ENCODE measurements at places on chromosomes 2 and 18. TPM values are rescaled to one million over a fixed set of nuclear protein-coding genes. Genes with fewer than 3 reads are reported as not detected.
A peak's percentile ranks its signal among the peaks of the same experiment; 100 is the strongest.

- peak; percentile 64 for DNase-seq
Measured at GRCh38 chr2:46335391-46336282, 38.4 kb downstream of the EPAS1 start.

DNA sequence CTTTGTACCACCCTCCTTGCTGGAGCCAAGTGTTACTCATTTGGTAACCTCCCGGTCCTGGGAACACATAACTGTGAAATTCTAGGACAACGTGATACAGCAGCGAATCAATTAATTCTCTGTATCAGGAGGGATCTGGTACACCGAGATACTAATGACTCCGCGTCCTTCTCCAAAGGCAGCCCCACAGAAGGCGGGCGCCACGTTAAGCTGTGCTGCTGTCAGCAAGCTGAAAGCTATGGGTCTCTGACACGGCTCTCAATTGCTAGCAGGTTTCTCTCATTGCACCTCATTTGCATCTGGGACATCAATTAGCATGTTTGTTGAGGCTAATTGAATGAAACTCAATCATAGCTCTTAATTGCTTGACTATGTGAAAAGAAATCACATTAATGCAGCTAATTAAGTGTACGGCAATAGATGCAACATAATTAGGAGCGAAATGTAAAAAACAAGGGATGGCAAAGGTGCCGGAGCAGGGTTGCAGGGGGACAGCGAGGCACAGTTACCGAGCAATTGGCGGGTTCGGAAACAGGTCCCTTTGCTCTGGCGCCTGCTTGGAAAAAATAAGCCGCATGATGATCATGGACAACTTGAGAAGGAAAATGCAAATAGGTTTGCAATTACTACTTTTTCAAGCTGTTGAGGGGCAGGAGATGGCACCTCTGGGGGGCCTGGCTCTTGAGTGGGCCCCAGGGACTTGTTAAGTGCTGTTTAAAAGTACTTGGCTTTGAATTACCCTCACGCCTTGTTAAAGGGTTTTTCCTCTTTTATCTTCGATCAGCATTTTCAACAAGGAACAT is 264.2 kb downstream of the GBX2 start:
- no peak for DNase-seq

- DNase-seq: no peak
Measured at GRCh38 chr18:56645415-56646016, 5.6 kb upstream of the WDR7 start.

GRCh38 chr2:30888852-30889409 is 81.7 kb upstream of the CAPN13 start:
- DNase-seq: no peak

GRCh38 chr2:20189299-20189931 is 35.5 kb downstream of the SDC1 start:
- DNase-seq: no peak

DNA sequence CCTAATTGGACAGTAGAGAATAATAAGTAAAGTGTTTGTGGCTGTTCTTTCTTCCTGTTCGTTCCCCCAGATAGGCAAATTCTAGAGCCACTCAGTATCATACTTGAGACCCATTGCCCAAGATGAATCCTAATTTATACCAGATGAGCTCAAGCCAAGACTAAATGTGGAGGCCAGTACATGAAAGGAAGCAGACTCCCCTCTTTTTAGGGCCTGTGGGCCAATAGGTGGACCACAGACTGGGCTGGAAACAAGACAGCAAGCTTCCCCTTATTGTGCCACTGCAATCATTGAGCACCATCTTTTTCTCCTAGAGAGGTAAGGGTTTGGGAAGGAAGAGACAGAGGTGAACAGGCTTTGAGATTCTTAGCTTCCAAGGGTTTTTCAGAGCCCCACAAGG is 141.9 kb downstream of the MGAT5 start:
- no peak for DNase-seq

GRCh38 chr18:46916551-46917107 is 678 bp downstream of the PIAS2 start:
- no peak for DNase-seq

DNA sequence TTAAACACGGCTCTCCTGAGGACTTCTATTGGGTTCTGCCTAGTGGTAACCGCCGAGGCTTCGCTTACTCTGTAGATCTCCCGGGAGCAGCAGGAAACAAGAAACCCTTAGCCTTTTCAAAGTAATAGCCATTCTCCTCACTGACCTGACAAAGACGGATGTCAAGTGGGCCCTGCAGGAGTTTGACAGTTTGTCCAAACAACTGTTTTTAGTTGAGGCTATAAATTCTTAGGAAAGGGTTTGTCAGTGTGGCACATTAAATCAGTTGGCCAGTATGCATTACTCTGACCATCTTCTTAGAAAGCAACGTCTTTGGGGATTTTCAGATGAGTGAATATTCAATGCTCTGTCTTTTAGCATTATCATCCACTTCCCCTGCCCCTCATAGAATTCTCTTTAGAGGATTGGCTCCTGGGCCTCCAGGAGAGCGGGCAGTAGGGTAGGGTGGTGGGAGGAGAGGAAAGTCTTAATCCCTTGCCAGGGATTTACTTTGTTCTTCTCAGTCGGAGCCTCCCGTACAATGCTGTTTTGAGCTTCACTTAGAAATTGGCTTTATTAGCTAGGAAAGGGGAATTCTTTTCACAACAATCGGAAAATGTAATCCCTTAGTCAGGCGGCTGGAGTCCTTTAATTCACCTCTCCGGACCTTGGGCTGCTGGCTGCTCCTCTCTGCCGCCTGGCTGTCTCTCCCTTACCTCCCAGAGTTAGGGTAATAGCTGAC is 13.3 kb upstream of the C18orf32 start:
- DNase-seq: no peak

DNA sequence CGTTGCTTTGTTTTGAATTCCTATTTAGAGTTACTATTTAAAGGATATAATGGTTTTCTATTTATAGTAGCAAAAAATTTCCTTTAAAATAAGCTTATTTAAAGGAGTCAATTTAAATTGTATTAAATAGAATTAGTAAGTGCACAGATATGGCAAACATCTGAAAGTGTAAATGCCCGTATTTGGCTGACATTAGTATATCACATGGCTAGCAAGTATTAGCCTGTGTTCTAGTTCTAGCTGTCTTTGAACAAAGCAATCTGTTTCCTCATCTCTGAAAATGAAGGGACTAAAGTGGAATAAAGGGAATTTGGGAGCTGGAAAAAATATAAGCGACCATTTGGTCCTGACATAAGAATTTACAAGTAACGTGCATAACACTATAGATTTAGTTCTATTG is 32.2 kb downstream of the PELI1 start:
- DNase-seq: no peak

- DNase-seq: no peak
Measured at GRCh38 chr2:174635776-174636404, 38.3 kb upstream of the WIPF1 start.

- DNase-seq: no peak
Measured at GRCh38 chr18:78573773-78574172, 405.8 kb upstream of the SALL3 start.

- no peak for DNase-seq
Measured at GRCh38 chr2:8447610-8448221, 234.1 kb upstream of the ID2 start.

DNA sequence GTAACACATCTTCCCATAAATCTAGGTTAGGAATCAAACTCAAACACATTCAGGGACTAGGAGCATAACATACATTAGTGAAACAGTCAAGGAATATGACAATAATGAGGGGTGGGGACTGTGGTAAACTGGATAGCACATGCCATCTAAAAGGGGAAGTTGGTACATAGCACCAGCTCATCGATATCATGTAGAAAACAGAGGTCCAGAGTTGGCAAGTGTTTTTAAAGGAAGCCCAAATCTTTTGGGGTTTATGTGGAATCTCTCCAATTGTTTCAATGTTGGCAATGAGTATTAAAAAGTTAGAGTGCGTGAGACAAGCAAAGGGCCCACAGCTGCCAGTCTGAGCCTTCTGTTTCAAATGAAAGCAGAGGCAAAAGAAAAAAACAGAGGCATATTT is 24.4 kb downstream of the KLF7 start:
- DNase-seq: no peak

GRCh38 chr2:26521054-26521912 is 43.4 kb upstream of the OTOF start:
- no peak for DNase-seq

- DNase-seq: no peak
Measured at GRCh38 chr2:28648147-28648546, 103.5 kb upstream of the PPP1CB start.

GRCh38 chr2:108363024-108363907 is 14.5 kb upstream of the SULT1C4 start:
- DNase-seq: no peak

- peak; percentile 10 for DNase-seq
Measured at GRCh38 chr2:127622561-127623387, 23.2 kb upstream of the GPR17 start.

GRCh38 chr18:57771626-57772025 is 31.5 kb downstream of the ATP8B1 start:
- no peak for DNase-seq

DNA sequence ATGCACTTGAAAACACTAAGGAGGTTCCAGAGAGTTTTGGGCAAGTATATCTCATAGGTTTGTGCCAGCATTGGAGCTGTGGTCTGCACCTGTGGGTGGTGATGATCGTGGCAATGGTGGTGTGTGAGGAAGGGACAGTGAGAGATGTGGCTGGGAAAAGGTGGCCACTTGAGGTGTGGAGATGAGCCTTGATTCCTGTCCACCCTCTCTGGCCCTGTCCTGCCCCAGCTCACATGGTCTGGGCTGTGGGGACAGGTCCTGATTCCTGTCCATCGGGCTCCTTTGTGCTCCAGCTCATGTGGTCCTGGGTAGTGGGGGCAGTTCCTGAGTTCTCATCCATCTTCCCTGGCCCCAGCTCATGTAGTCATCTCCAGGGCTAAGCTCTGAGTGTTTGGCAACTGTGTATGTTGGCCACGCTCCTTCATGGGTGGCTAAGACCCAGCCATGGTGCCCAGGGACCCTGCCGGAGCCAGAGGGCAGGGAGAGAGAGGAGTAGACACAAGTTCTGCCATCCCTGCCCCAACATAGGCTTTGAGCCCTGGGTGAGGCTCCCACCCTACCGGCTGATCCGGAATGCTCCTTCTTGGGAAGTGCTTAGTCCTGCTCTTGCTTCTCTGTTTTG is 294.4 kb upstream of the HDAC4 start:
- no peak for DNase-seq

DNA sequence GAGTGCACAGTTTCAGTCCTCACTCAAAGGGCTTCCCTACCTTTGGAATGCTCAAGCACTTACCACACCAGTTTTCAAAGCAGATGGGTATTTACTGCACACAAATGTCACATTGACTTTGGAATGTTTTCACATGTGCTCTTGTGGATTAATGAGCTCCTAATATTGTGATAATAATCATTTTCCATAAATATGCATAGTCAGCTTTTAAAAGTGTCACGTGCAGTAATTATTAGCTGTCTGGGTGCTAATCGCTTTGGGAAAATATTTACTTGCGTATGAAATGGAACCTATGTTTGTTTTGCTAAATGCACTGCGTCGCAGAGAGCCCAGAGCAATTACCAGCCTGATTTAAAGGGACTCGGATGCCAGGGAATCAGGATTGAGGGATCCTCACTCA is 229.3 kb downstream of the SMAD2 start:
- DNase-seq: no peak

- DNase-seq: no peak
Measured at GRCh38 chr2:71799013-71799575, 345.7 kb downstream of the DYSF start.

- DNase-seq: no peak
Measured at GRCh38 chr2:138780446-138780880, 273 bp upstream of the NXPH2 start.

DNA sequence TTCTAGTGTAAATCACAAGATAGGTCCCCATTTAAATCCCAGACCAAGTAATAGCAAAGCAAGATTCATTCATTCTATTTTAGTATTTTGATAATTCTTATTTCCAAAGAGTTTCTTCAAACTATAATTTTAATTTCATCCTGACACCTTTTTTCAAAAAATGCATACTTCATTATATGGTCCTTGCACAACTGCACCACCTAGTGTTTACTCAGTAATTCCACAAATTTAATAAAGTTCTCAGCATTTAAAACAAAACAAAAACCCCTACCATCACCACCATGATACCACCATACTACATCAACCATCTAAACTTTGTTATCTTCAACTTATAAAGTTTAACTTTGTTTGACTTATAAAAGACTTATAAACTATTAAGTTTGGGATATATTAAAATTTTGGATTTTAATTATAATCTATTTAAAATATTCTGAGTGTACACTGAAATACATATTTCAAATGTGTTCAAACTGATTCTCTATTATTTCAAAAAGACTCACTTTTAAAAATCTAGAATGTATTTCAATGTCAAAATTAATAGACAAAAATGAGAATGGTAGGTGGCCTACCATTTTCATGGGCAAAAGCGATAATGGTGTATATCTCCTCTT is 44.2 kb downstream of the WDPCP start:
- no peak for DNase-seq

DNA sequence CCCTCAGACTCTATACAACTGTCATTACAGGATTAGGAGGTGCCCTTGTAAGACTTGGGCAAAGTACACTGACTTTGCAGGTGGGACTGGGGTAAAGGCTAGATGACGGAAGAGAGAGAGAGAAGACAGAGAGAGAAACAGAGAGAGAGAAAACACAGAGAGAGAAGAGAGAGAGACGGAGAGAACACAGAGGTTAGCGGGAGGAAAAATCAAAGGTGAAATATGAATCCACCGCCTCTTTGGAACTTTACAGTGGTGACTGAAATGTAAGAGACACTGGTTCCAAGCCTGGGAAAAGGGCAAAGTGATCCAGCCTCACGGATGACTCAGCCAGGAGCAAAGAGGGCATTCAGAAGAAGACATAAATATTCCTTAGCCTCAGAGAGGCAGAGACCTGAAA is 25.1 kb upstream of the CAB39 start:
- no peak for DNase-seq

DNA sequence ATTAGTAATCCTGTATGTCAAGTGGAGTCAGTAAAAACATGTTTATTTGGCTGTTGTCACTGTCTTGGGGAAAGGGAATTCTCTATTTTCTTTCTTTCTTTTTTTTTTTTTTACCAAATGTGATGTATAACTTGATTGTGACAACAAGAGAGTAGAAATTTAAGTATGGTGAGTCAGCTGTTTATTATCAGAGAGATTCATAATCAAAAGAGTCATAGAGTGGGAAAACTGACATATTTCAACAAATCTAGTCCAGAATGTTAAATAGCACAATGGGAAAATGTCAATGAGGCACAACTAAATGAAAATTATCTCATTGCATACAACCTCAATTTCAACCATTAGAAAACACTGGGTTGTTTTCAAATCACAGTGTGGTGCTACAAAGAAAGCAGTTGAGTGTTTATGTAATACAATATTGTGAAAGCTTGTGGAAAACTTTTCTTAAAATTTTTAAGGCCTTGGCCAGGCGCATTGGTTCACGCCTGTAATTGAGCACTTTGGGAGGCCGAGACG is 111.9 kb upstream of the DTNA start:
- no peak for DNase-seq

GRCh38 chr18:79631761-79632446 is 47.7 kb upstream of the CTDP1 start:
- no peak for DNase-seq

GRCh38 chr2:47251404-47251675 is 96.2 kb upstream of the STPG4 start:
- DNase-seq: no peak

- no peak for DNase-seq
Measured at GRCh38 chr18:21481739-21482138, 118.8 kb downstream of the ESCO1 start.

Gene DSG1
- not detected for polyA plus RNA-seq

Gene GALNT13
- 0.70 TPM for polyA plus RNA-seq

Gene FBXO41
- polyA plus RNA-seq: 2.4 TPM

Gene FZD7
- polyA plus RNA-seq: 26.8 TPM

Gene LYPD6
- polyA plus RNA-seq: 1.0 TPM

Gene CAPN13
- polyA plus RNA-seq: 0.05 TPM

Gene COPS8
- 116 TPM for polyA plus RNA-seq

Gene TTC39C
- polyA plus RNA-seq: 7.2 TPM

Gene CFAP210
- polyA plus RNA-seq: 0.07 TPM

Gene SMC6
- polyA plus RNA-seq: 12.3 TPM
